Posterior vena cava (tissue), 2 donors: ENCODE measurements at places on chromosomes 7 and 10. TPM values are rescaled to one million over a fixed set of nuclear protein-coding genes. Genes with fewer than 3 reads are reported as not detected.

Gene FAM24B
- 1.4 TPM for total RNA-seq

DNA sequence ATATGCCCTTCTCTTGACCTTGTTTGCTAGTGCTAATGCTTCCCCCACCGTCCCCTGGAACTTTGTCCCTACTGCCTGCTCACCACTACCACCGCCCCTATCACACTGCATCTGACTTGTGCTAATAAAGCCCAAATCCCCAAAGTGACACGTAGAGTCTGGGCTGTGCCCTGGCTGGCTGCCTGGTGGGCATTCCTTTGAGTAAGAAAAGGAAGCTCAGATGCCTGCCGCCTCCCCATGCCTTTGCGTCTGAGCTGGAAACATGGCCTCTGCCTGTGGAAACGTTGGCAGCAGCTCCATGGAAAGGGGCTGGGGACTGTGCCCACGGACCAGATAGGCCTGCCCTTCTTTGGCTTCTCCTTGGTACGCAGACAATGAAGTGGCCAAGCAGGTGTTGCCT lies 138.3 kb downstream of the CYP26A1 start:
- no peak for DNase-seq

DNA sequence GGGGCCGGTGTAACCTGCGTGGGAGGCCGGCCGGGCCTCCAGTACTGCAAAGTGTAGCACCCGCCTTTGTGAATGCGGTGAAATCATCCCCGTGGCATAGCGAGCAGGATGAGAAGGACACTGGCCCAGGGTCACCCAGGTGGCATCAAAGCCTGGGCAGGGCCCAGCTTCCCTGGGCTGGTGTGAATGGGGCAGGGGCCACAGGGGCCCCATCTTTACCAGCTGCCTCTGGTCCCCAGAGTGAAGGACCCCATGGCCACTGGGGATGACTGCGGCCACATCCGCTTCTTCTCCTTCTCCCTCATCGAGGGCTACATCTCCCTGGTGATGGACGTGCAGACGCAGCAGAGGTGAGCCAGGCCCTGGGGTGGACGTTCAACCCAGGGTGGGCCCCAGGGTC lies 53.8 kb downstream of the RCC1L start:
- no peak for DNase-seq

Gene CDK1
- total RNA-seq, result 1.1 TPM

DNA sequence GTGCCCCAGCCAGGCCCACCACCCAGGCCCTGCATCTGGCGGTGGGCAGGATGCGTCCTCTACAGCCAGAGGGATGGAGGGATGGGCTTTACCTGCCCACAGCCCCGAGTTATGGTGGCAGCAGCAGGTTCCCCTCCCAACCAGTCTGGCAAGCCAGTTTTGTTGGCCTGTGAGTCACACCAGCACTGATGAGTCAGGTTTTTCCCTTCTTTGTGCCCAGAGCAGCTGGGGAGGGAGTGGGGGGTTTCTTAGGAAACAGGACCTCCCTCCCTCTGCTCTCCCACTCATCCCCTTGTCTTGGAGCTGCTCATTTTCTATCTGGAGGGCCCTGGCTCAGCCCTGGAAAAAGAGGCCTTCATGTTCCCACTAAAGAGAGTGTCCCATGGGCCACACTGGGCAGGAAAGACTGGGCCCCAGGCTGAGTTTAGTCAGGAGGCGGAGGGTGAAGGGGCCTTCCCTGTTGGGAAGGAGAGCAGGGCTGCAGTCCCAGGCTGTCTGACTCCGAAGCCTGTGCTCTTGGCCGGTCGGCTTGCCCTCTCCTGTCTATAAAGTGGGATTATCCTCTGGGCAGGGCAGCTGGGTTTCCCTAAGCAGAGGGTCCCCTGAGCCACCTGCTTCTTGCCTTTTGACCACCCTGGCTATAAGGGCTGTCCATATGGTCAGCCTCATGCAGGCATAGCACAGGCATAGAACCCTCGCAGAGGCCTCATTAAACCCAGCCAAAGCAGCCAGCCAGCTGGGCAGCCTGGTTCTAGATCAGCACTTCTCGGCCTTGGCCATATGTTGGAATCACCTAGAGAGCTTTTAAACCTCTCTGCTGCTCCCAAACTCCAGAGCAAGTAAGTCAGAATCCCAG lies 30.2 kb upstream of the ANKRD2 start:
- peak; percentile 92 for DNase-seq

DNA sequence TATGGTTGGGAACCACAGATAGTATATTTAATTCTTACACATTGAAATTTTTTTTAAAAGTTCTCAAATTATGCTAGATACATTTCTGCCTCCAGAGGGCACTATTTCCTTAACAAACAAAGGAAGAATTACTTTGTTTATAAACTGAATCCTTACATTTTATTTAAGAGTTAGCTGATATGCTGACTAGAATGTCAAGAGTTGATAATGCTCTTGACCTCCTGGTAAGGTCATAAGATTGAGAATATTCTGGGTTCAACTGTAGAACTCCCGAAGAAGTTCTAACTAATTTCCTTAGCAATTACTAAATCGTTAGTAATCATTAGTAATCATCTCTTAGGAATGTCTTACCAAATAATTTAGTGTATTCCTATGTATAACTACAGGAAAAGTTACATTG lies 95.3 kb upstream of the CYP26C1 start:
- no peak for DNase-seq

GRCh38 chr7:143256932-143257331 lies 6.3 kb upstream of the GSTK1 start:
- no peak for DNase-seq

Gene TMEM213
- total RNA-seq, result not detected

Gene ABCA13
- 0.19 TPM for total RNA-seq

GRCh38 chr7:44383566-44383965 lies 58.2 kb upstream of the CAMK2B start:
- peak; percentile 86 for DNase-seq

DNA sequence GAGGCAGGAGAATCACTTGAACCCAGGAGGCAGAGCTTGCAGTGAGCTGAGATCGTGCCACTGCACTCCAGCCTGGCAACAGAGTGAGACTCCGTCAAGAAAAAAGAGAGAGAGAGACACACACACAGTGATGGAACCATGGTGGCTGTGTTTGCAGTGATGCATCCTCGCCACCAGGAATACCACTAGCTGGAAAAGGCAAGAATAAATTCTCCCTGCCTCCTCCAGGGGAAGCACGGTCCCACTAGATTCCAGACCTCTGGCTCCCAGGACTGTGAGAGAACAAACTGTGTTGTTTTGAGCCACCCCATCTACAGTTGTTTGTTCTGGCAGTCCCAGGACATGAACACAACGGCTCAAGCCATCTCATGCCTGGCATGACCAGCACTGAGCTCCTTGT lies 320.3 kb upstream of the FOXK1 start:
- no peak for DNase-seq

- DNase-seq, result peak; percentile 92
Measured at GRCh38 chr10:109895095-109895818, 28.1 kb downstream of the XPNPEP1 start.

- no peak for DNase-seq
Measured at GRCh38 chr7:148609045-148609725, 18.6 kb downstream of the C7orf33 start.

DNA sequence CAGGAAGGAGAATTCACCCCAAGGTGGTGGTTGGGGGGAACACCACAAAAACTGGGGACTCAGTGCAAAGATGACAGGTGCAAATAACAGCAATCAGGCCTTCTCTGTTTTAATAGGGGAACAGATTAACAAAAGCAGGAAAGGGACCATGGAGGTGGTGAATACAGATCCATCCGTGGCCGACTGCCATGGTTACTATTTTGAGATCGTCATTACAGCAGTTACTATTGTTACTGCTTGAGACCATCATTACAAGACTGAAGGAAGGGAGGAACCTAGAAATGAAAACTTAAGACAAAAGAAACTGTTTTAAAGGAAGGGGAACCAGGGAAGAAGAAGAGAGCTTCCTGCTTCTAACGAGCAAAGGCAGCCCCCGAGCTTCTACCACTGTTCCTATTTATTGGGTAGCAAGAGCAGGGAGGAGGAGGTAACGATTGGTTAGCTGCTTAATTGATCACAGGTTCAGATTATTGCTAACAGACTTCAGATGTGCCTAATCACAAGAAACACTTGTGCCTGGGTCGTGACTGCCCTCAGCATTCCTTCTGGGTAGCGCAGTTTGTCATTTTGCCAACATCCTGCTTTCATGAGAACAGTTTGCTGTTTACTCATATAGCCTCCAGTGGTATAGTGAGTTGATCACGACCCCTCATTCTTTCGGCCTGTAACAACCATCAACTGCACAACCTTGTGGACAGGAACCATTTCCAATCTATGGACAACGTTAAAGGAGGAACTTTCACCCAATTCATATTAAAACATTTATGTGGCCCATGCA lies 216.3 kb downstream of the CHCHD3 start:
- DNase-seq, result no peak

GRCh38 chr7:16708980-16709379 lies 44.6 kb upstream of the TSPAN13 start:
- no peak for DNase-seq

GRCh38 chr7:81803267-81803666 lies 33.4 kb upstream of the HGF start:
- no peak for DNase-seq
